CD8-positive, alpha-beta T cell (primary cell): ENCODE measurements at places on chromosomes 1 and 21.

GRCh38 chr1:219461981-219462400, 150.9 kb downstream of the ZC3H11B start:
- DNase-seq = no peak

DNA sequence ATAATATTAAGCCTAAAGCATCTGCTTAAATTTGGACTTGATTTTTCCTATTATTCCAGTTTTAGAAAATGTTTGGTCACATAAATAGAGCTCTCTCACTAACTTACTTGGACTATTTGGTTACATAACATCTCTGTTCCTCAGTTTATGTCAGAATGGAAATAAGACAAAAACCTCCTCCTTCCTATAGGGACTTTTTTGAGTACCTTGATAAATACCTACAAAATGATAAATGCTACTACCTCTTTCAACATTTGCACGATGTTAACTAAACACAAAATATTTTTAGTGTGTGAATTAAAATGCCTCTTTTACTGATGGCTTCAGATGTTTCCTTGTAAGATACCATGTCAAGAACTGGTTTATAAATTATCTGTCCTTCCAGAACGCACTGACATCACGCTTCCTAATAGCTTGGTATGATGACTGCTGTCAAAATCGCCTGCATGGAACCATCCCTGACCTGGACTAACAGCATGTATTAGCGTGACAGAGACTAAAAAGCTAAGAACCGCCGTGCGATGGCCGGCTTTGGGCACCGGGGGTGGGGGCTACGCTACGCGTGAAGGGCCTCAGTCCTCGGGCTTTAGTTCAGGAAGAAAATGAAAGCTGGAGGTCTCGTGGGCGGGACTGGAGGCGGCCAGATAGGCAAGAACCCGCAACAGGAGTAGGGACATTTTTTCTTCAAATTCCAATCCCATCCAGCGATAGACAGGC, 133.2 kb upstream of the BARHL2 start:
- DNase-seq = peak; percentile 34

- no peak for DNase-seq
Measured at GRCh38 chr1:221237587-221237986, 358.3 kb downstream of the HLX start.

DNA sequence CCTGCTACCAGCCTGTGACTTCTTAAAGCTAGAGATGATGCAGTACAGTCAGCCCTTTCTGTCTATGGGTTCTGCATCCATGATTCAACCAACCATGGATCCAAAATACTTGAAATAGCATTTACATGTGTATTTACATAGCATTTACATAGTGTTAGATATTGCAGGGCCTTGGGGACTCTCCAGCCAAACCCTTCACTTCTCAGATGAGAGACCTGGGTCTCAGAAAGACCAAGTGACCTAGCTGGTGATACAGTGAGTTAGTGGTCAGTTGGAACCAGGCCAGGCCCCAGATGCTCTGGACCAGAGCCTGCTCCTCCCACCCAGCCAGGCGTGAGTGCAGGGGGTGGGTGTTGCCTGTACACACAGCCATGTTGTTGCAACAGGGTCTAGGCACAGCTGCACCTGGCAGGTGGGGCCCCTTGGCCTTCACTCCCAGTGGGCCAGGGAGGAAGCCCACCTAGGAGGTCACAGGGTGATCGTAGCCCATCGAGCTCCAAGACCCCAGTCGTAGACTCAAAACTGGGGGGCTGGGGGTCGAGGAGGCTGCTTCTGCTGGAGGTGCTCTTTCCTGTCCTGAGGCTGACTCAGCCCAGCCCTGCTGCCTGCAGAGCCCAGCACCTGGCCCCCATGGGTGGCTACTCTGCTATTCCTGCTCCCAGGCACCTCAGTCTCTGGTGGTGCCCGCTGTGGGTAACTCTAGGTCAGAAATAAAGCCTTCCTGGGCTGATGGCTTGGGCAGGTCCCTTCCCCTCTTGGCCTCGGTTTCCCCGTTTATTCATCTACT, 7.7 kb downstream of the TMEM61 start:
- DNase-seq = no peak

DNA sequence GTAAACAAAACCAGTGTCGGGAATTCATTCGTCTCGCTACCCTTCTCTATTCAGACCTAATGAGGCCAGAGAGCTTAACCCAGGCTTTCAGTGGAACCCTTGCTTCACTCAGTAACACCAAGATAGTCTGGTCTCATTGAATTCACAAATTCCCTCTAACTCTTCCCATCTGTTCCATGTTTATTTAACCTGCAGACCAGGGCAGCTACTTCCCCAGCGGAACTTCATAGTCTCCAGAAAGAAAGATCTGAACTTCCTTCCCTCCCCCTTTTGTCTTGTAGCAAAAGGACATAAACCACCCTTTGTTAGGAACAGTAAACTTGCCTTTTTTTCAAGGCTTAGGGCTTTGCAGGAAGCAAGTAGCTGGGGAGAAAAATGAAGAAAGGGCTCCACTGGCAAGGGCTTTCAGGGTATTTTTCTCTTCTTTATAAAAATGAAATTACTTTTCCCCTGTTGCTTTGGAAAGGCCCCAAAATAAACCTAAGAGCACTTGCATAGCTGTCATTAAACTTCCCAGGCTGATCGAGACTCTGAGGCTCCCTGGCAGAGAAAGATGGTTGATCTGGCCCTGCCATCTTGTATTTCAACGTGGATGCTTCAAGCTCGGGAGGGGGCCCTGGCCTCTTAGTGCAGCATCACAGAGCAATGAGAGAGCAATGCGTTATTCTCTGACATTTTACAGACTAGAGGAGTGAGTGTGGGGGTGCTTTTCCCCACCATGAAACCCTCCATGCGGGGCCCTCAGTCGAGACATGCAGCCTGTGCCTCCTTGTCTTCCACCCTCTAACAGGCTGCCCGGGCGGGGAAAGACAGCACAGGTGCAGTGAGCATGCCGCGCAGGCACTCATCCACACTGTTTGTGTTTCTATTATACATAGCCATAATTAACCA, 30.0 kb downstream of the MIS18A start:
- no peak for DNase-seq

DNA sequence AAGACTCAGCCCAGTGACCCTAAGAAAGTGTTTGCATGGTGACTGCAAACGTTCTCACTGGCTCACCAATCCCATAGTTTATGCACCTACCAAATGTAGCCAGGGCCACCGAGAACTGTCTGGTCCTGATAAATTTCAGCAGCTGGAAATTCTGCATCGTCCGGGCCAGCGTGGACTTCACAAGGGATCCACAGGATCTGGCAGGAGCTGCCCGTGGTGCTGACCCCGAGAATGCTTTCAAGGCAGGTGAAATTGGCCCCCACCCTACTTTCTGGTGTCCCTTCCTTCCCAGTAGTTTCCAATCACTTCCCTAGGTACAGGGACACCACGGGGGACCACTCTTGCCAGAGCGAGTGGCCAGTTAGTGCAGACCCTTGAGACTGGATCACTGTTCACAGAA, 26.2 kb downstream of the UBASH3A start:
- no peak for DNase-seq

DNA sequence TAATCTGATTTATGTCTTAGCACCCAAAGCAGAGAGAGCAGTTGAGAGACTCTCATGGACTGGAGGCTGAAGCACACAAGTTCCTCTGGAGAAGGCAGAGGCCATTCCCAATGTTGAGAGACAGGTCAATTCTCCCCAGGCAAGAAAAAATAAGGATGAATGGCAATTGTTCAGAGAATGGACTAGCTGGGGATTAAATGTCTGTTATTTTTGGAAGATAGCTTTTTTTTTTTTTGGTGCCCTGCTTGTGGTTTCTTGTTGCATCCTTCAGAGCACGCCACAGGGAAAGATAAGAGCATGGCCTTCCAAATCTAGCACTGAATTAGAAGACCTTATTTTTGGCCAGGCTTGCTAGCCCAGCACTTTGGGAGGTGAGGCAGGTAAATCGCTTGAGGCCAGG, 65.6 kb upstream of the ERRFI1 start:
- no peak for DNase-seq
